ENCODE measurements at places on chromosomes 4 and X.

- DNase-seq: no peak
Observed at GRCh38 chr4:70722199-70722791, 531 bp downstream of the RUFY3 start.

GRCh38 chr4:38902695-38903094 lies 35.1 kb downstream of the FAM114A1 start:
- no peak for DNase-seq

DNA sequence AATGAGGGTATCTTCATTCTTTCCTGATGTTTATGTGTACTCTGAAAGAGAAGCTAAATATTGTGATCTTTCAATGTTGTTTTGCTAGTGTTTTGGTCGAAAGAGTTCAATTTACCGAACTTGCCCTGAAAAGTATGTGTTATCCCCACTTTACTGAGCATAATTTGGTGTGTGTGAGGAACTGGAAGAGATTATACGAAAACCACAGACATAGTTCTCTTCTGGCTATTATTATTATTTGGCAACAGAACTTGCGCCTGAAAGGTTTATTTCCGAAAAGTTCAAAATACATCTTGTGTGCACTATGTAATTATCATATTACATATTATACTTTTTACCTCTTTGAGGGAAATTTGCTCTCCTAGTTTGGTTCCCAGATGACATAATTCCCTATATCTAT lies 232.5 kb upstream of the INTU start:
- DNase-seq: no peak

GRCh38 chr4:1608196-1608820 lies 75.8 kb downstream of the FAM53A start:
- DNase-seq: no peak

- peak; percentile 30 for DNase-seq
Observed at GRCh38 chr4:153114771-153115321, 89.4 kb upstream of the TRIM2 start.

GRCh38 chr4:123750044-123750443 lies 353.4 kb downstream of the SPRY1 start:
- DNase-seq: no peak

GRCh38 chrX:22433292-22434070 lies 160.8 kb downstream of the CBLL2 start:
- no peak for DNase-seq

GRCh38 chr4:85573270-85573669 lies 98.3 kb downstream of the ARHGAP24 start:
- no peak for DNase-seq

DNA sequence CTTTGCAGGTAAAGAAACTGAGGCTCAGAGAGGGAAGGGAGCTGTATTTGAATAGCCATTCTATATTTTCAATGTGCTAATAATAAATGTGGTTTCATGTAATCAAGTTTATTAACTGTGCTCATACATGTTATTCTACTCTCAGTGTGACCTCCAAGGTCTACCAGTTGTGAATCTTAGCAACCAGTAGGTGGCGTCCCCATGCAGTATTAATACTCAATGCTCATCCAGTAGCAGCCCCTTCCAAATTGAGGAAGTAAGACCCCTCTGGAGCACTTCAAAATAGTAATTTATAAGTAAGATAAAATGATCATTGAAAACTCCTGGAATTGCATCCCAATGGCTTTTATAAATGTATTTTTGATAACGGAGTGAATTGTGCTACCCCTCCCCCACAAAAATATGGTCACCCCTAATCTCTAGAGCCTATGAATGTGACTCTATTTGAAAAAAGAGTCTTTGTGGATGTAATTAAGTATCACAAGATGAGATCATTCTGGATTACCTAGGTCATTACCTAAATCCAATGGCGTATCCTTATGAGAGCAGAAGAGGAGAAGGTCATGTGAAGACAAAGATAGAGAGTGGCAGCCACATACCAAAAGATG lies 20.4 kb upstream of the SEPSECS start:
- DNase-seq: no peak

GRCh38 chr4:142396279-142396678 lies 449.8 kb downstream of the INPP4B start:
- no peak for DNase-seq

GRCh38 chr4:13178621-13179020 lies 305.5 kb downstream of the RAB28 start:
- no peak for DNase-seq

GRCh38 chr4:71187404-71188155 lies 151.2 kb upstream of the SLC4A4 start:
- DNase-seq: no peak

DNA sequence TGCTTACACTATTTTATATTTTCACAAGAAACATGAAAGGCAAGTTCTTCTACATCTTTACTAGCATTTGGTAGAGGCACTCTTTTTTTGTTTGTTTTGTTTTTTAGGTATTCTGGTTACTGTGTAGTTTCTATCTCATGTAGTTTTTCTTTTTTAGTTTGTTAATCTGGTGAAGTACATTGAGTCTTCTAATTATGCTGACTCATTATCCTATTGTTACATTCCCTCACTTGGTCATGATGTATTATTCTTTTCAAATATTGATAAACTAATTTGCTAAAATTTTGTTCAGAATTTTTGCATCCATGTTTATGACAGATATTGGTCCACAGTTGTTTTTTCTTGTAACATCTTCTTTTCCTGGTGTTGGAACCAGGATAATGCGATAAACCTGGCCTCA lies 4.7 kb downstream of the GK2 start:
- no peak for DNase-seq

GRCh38 chr4:74675673-74676279 lies 118.5 kb downstream of the BTC start:
- no peak for DNase-seq

DNA sequence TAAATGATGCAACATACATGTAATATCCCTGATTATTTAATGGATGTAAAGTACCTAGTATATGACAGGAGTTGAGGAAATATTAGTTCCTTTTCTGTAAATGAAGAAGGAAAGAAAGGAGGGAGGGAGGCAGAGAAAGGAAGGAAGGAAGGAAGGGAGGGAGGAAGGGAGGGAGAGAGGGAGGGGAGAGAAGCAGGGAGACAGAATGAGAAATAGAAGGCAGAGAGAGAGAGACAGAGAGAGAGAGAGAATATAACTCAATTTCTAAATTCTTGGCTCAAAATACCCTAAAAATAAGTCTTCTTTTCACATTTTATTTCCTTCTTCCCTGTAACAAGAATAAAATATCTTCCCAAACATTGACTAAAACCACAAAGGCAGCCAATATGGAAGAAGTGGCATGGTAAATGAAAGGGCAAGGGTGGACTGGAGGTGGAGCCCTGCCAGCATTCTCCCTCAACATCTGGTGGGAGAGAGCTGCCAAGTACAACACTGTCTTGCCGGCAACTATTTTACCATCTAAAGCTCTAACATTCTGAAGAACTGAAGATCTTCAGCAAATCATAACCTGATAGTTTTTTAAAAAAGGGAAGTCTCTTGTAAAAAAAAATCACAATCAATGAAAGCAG lies 245.1 kb downstream of the PPP3CA start:
- no peak for DNase-seq

GRCh38 chrX:69031181-69031580 lies 134.1 kb downstream of the PJA1 start:
- DNase-seq: no peak

- DNase-seq: no peak
Observed at GRCh38 chr4:80452768-80453167, 117.2 kb downstream of the CFAP299 start.

DNA sequence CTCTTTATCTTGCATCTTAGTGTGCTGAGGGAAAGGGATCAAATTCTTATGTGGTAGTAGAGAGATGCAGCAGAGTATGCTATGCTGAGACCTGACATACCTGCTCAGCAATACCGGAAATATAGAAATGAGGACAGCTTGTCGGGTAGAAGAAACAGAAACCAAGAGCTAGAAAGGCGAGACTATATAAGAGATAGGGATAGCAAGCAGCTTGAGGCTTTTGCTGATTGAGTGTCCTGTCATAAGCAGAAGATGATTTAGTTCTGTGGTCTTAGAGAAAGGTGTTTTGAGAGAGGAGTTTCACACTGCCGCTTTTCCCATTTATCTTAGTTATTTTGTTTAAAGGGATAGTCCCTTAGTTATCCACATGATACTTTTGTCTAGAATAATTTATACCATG lies 31.7 kb downstream of the USP9X start:
- DNase-seq: no peak

GRCh38 chr4:39699687-39700409 lies 1.9 kb downstream of the UBE2K start:
- DNase-seq: no peak

DNA sequence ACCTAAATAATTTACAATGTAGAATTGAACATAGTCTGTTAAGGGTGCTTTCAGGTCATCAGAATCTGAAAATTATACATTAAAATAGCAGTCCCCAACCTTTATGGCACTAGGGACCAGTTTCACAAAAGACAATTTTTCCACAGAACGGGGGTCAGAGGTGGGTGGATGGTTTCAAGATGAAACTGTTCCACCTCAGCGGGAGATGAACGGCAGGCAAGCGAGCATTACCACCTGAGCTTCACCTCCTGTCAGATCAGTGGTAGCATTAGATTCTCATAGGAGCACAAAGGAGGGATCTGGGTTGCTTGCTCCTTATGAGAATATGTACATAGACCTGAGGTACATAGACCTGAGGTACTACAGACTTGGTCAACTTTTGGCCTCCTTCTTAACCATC lies 29.0 kb downstream of the LRBA start:
- DNase-seq: no peak

- DNase-seq: no peak
Observed at GRCh38 chr4:184851200-184851541, 25.4 kb upstream of the ACSL1 start.
